ENCODE measurements at places on chromosomes 7 and 10.

DNA sequence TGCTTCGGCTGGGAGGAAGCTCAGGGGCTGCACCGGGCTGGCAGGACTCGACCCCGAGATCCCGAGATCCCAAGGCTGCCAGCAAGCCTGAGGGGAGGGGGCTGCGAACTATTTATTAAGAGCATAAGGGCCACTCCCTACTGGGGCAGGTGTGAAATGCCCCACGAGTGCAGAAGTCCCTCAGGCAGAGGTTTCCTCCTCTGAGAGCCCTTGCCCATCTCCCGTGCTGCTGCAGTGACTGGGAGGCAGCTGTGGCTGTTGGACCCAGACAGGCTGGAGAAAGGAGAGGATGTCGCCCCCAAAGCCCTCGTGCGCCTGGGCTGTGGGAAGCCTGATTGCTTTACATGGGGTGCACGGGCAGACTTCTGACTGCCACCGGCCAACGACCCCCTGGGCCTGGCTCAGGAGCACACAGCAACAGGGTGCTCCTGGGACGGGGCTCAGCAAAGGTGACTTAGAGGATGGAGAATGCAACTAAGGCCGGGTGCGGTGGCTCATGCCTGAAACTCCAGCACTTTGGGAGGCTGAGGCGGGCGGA is 39.8 kb downstream of the RGS10 start:
- no peak for DNase-seq

DNA sequence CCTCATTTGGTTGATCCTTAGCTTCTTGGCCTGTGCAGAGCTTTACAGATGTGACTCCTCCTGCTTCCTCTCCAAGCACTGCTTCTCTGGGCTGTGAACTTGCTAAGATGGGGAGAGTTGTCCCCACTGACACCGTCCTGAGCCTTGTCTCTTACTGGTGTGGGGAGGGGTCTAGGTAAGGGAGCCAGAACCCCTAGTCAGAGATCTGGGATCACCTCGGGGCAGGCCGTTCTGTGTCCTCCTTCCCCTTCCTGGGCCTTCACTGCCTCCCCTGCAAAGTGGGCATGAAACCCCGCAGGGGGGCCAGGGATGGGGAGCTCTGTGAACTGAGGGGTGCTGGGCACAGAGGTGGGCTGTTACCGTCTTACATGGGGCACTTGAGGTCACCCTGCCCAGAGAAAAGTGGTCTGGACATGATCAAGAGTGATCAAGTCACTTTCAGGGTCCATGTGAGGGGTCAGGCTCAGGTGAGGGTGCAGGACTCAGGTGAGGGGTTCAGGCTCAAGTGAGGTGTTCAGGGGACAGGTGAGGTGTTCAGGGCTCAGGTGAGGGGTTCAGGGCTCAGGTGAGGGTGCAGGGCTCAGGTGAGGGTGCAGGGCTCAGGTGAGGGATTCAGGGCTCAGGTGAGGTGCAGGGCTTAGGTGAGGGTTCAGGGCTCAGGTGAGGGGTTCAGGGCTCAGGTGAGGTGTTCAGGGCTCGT is 86.2 kb downstream of the ADCY1 start:
- DNase-seq = no peak

DNA sequence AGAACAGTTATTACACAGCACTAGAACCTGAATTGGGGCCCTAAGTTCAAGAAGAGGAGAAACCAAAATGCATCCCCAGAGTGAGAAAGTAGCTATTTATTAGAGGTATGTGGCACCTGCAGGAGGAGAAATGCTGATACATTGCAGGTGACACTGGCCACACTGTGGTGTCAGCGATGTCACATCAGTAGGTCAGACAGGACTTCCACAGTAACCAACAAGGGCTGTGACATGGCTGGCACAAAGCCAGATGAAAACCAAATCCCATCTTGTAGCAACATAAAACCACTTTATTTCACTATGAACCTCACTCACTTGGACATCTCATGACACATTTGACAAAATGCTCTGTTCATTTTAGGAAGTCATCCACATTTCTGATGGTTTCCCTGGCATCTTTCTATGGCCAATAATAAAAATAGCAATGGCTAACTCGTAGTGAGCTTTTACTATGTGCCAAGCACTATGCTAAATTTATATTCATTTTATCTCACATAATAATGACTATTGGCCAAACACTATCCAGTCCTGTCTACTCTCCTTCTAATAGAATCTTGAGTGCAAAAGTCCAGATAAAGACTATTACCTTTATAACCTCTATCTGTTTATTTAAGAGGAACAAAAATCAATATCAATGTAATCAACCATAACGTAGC is 154.2 kb downstream of the TSPAN12 start:
- no peak for DNase-seq

DNA sequence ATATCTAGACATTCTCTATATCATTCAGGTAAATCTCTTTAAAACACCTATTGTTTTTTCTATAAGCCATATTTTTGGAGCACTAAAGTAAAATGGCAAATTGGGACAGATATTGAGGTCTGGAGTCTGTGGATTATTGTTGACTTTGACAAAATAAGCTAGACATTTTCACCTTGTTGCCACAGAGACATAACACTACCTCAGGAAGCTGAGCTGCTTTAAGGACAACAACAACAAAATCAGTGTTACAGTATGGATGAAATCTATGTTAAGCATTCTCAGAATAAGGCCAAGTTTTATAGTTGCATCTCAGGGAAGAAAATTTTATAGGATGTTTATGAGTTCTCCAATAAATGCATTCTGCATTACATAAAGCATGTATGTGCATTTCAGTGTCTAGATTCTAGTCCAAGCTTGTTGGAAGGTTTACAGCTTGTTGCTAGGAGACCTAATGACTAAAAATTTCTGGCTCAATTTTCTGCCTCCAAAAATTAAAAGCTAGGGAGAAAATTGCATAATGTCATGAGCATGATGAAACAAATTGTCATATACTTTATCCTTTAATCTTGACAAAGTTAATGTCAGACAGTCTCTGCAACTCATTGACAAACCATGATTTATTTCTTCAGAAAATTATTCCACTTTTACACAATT is 18.3 kb downstream of the LIPM start:
- DNase-seq = no peak
